ENCODE measurements at places on chromosomes 16 and 17.

DNA sequence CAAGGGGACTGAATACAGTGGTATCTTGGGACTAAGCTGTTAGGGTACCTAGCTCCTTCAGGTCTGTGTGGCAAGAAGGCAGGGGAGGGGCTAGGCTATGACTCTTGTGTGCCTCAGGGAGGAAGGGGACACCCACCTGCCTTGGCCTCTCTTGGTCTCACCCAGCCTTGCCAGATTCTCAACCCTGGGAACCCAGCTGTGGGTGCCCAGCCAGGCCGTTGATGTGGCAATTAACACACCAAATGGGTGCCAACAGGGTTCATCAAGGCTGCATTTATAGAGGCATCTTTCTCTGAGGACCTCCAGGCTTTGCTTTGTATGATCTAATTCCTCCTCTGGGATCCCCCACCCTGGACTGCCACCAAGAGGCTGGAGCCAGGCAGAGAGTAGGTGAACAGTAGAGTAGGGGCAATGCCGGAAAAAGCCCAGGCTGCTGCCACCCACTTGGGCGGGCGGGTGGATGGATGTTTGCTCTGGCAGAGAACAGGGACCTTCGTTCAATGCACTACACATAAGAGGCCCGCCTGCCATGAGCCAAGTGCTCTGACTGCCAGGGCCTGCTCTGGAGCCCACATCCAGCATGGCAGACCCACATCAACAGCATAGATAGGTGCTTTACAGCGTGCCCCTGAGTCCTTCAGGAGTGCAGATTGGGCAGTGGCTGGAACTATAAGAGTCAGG, 3.2 kb upstream of the ASB16 start:
- no peak for DNase-seq

DNA sequence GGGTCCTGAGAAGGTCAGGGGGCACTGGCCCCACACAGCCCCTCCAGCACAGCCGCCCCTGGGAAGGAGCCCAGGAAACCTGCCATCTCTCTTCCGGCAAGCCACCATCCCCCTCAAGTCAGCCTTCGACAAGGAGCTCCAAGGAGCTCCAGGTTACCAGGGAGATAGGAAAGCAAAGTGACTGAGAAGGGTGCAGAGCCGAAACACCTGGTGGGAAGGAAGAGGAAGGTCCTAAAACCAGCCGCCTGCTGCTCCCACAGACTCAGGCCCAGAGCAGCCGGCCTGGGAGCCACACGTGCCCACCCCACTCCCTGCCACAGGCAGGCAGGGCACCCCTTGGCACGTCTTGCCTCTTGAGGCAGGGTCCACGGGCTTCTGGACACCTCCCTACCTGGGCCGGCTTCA, 80.7 kb downstream of the TIMM22 start:
- no peak for DNase-seq

DNA sequence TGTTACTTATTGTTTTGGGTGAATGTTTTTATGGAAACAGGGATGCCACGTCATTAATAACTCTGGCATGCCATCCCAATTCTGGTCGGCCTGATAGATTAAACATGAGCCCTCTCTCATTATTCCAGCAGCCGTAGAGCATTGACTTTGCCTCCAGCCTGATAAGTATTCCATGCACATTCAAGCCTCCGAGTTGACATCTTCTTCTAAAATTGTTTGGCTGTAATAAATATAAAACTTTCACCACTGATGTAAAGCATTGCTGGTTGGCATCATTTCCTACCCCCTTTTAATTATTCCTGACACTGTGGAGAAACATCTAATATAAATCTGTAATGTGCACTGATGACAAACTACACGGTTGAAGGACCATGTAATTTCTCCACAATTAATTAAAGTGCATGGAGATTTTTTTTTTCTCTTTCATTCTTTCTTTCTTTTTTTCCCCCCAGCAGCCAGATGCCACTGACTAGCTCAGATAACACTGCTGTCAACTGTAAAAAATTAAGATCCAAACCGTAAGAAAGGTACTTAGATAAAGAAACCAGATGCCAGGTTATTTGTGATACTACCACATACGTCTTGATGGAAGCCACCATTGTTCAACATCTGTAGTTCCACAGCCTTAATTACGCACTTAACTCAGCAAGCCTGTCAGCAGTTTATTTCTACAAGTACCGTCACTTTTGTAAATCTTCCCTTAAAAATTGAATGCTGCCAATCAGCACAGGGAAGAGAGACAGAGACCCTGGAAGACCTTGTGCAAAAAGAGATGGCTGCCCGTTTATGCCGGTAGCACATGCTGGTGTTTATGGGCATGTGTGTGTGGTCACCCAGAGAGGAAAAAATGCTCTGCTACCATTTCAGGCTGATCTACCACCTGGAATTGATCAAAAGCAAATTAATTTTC, 237.7 kb downstream of the IRX3 start:
- no peak for DNase-seq

DNA sequence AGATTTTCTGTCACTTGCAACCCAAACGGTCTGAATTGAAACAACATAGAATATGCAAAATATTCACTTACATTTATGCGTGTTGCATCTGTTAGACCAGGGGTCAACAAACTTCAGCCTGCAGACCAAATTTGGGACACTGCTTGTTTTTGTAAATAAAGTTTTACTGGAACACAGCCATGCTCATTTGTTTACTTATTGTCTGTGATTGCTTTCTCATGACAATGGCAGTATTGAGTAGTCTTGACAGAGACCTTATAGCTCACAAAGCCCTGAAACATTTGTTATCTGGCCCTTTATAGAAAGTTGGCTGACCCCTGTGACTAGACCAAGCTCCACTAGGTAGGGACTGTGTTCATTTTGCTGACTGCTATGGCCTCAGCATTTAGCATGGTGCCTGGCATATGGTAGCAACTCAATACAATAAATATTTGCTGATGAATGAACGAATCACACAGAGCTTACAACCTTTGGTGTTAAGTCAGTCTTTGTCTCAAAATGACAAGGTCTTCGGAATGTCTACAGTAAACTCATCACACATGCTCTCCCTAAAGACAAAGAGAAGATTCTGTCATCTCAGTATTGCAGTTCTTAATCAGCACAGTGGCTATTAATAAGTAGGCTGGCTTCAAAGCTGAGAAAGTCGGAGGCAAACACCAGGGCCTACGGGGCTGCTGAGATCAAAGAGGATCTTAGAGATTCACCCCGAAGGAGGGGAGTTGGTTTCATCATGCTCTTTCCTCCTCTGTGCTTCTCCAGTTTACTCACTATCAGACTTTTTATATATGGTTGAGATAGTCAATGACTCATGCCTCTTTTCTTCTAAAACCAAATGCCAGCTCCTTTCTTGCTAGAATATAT, 95.2 kb upstream of the AXIN2 start:
- DNase-seq: no peak

DNA sequence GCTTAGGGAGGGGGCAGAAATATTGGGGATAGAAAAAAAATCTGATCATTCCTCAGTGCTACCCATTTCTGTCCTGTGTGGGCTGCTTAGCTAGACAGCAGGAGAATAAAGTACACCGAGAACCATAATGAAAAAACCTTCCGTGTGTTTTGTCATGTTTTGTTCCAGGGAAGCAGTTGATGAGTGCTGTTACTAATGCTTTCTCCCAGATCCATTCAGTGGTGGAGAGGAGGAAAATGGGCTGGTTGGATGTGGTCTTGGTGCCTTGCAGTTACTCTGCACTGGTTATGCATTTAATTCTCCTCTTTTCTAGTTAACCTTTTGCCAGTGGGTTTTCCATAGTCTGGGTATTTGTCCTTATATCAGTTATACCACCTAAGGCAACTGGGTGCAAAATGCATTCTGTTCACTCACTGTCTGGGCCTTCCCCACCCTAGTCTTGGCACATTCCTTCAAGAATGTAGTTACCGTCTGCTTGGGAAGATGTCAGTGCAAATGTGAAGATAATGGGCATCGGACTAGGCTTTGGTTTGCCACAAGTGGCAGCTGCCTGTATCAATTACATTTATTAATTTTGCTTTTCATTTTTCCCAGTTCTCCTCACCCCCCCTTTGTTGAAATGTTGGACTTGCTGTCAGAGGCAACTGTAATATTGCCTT, 9.3 kb upstream of the TBKBP1 start:
- no peak for DNase-seq

Data from stimulated activated CD4-positive, alpha-beta T cell treated with anti-CD3 and anti-CD28 coated beads, Interleukin-1b, Interleukin-23, amount 100 ng/mL, for 24 hours (primary cell).